D341Med (cell line): ENCODE measurements at places on chromosomes 12 and 14.

DNA sequence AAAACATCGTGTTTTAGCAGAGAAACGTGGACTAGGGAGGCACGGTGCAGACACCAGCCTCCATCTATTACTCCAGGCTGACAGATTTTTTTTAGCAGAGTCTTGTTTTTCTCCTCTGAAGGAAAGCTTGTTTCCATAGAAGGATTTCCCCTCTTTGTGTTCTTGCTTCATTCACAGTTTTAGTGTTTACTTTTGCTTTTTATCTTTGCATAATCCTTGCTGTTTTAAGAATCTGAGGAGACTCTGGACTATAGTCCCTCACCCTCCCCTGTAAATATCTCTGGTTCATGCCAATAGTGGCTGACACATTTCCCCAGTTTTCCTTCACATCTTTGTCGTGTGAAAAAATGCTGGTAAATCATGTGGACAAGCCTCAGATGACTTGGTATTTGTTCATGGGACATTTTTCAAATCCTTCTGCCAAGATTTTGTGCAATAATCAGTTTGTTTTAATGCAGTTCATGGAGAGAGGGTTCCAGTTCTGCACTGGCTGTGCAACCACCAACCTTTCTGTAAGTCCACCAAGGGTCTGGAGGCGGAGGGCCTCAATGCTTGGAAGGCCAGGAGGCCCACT, 39.9 kb upstream of the TMCC3 start:
- DNase-seq = no peak

DNA sequence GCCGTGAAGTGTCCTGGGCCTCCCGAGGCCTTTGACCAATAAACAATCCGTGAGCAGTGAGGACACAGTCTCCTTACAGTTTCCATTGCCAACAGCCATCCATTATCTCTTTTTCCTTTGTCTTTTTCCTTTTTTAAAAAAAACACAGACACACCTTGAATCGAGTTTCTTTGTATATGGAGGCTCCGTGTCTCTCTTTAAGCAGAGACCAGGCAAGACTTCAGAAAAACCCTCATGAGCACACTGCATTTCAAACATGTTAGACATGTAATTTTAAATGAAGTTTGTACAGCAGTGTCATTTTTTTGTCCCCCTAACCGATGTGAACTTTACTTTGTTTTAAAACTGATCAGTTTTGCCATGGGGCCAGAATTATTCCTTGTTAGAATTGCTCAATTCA, 111.1 kb downstream of the SPTSSA start:
- no peak for DNase-seq

DNA sequence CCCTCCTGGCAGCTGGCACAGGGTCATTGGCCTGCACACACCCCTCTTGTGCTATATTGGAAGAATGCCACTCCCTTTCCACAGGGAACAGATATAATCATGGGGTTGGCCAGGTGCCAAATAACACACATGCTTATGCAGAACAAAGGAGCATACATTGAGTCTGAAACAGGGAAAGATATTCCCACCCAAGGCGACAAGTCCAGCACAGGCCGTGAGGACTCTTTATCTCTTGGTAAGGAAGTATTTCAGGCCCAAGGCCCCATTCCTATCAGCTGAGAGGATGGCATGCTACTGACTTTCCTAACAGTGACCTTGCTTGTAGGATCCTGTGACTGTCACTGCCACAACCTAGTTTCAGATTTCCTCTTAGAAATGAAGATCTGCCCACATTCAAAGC, 59.0 kb upstream of the STXBP6 start:
- no peak for DNase-seq

- no peak for DNase-seq
Measured at GRCh38 chr12:98788396-98788795, 143.3 kb downstream of the APAF1 start.

- peak; percentile 25 for DNase-seq
Measured at GRCh38 chr12:49795654-49796105, 32.5 kb downstream of the NCKAP5L start.

- DNase-seq = no peak
Measured at GRCh38 chr14:68884031-68885030, 91.5 kb upstream of the ZFP36L1 start.

DNA sequence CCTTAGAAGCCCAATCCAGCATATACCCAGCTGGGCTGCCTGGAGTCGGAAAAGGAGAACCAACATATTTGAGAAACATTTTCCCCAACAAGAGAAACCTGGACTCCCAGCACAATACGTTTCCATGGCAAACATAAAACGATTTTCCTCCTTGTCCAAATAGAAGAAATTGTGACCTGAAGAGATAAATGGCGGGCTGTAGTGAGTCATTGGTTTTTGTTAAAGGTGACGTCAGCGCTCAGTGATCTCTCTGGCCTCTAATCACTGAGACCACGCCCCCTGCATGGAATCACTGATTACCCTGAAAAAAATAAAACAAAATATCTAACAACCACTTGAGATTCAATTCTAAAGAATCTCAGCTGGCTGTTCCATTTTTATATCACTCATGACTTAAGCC, 6.0 kb downstream of the CCDC60 start:
- DNase-seq = no peak

GRCh38 chr12:4486980-4487379, 41.4 kb upstream of the FGF6 start:
- DNase-seq = no peak

DNA sequence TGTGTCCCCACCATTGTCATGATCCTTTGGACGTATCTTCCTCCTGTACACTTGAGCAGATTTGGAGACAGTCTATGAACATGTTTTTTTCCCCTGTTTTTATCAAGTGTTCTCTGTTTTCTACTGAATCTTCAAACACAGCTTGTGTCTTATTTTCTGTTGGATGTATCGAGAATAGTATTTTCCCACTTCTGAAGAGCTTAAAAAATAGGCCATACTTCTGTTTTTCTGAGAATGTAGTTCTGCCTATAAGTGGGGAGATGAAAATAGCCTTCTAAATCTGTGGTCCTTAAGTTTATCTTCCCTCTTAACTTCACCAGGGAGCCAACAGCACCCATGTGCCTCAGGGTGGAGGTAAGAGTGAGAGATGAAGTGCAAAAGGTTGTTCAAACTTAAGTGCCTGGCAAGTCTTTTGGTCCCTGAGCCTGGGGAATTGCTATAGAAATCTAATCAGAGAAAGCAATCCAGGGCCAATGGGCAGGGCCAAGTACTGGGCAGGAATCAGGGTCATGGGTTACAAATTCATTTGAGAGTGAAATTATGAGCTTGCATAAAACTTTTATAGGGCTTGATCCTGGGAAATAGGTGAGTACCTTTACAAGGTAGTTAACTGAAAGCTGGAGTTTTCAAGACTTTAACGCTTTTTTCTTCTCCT, 58.9 kb downstream of the ARF6 start:
- no peak for DNase-seq

DNA sequence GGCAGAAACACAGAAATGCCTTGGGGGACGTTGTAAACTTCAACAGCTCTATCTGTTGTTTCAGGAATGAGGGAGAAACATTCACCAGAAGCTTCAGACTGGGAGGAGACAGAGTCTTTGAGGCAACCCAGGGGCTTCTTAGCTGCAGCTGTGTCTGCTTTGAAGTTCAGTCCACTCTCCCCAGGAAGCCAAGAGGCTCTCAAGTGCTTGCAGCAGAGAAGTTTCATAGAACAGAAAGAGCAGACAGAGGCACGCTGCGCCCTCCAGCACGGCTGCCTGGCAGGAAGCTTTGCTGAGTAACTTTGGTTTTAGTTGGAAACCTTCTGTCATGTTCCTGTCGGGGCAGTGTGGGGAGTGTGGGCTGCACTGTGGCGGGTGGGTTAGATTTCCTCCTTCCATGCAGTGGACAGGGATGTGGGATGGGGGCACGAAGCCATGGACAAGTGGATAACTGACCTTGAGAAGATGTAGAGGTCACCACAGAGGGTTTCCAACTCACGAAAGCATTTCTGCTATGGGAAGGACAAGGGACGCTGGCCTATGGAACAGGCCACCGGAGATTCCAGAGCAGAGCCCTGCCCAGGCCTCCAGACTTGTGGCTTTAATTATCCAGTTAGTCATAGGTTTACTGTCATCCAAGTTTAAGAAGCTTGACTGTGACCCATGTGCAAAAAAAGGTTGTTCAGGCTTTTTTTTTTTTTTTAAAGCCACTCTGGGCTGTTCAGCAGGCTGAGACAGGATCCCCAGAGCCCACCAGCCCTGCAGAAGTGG, 107.7 kb downstream of the ARF6 start:
- no peak for DNase-seq

DNA sequence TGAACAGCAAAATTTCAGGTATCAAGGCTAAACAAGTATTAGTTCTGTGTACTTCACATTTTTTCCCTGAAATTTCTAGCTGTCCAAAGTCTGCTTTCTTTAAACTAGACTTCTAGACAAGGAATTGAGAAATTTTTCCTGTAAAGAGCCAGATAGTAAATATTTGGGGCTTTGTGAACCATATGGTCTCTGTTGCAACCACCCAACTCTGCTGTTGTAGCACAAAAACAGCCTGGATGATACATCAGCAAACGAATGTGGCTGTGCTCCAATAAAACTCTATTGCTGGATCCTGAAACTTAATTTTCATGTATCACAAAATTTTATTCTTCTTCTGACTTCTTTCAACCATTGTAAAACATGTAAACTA, 96.0 kb upstream of the SLC38A4 start:
- DNase-seq = no peak

DNA sequence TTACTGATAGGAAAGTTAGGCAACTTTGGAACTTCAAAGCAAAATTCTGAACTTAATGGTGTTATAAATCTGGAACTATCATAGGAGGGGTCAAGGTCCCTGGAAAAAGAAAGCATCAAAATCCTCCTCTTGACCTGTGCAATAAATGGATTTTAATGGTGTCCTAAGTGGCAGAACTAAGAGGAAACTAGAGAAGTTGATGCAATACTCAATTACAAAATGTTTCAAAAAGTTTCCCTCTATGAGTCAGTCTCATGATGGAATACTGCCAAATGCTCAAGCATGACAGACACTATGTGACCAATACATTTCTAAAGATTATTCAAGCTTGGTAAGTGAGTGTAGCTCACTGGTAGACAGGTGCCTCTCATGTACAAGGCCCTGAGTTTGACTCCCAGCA, 47.7 kb upstream of the ERGIC2 start:
- no peak for DNase-seq

- DNase-seq = no peak
Measured at GRCh38 chr14:86243158-86243557, 713.2 kb downstream of the FLRT2 start.

- no peak for DNase-seq
Measured at GRCh38 chr12:103697971-103698751, 111.1 kb downstream of the STAB2 start.

GRCh38 chr14:70133461-70133860, 55.3 kb downstream of the SLC8A3 start:
- DNase-seq = no peak

GRCh38 chr14:71354801-71355200, 447.5 kb downstream of the PCNX1 start:
- DNase-seq = no peak

DNA sequence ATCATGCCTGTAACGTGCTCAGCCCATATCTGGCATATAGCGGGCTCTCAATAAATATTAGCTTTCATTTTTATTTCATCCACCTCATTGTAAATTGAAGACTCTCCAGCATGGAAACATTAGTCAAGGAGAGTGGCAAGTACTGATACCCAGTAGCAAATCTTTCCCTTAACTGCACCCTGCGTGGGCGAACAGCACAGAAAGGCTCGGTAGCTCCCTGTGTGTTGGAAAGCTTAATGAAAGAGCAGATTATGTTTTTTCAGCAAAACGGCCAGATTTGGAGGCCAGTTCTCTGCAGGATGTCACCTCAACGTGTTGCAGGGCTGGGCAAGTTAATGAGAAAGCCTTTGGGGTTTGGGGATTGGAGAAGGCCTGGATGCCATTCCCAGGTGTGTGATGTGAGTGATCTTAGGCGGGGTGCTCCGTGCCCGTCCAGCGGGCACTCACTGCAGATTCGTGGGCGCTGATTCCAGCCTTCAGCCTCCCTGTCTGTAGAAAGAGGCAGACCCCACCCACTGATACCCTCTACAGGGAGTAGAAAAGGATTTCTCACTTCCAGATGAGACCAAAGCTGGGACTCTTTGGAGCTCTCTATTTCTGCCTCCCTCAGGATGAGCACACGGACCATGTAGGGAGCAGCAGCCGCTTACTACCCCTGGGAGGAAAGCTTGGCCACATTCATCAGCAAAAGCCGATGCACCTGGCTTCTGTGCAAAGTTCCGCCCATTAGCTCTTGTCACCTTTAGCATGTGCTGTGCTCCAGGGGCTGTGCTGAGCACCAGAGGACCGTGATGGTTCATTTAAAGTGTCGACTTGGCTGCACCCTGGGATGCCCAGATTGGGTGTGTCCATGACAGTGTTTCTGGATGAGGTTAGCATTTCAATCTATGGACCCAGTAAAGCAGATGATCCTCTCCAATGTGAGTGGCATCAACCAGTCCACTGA, 29.1 kb downstream of the C14orf132 start:
- DNase-seq = no peak

DNA sequence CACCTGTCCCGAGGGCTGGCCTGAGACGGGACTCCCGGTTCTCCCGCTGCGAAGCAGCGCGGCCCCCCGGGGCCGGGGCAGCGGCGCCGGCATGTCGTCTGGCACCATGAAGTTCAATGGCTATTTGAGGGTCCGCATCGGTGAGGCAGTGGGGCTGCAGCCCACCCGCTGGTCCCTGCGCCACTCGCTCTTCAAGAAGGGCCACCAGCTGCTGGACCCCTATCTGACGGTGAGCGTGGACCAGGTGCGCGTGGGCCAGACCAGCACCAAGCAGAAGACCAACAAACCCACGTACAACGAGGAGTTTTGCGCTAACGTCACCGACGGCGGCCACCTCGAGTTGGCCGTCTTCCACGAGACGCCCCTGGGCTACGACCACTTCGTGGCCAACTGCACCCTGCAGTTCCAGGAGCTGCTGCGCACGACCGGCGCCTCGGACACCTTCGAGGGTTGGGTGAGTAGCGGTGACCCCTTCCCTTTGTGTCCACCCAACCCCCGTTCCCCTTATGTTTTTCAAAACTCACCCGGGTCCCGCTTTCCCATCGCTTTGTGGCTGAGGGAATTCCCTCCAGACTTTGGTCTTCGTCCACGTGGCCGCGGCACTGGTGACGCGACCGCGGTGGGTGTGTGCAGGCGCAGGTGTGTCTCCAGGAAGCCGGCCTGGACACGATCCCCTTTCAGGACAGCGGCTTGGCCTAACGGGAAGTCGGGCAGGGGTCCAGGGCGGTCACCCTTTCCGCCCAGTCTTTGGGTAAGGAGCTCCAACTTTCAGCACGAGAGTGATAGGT, 826 bp downstream of the PRKCH start:
- DNase-seq = peak; percentile 37

GRCh38 chr12:12788675-12789368, 3.4 kb downstream of the APOLD1 start:
- peak; percentile 68 for DNase-seq
